ENCODE measurements at places on chromosomes 4 and X.
A peak's percentile ranks its signal among the peaks of the same experiment; 100 is the strongest.

DNA sequence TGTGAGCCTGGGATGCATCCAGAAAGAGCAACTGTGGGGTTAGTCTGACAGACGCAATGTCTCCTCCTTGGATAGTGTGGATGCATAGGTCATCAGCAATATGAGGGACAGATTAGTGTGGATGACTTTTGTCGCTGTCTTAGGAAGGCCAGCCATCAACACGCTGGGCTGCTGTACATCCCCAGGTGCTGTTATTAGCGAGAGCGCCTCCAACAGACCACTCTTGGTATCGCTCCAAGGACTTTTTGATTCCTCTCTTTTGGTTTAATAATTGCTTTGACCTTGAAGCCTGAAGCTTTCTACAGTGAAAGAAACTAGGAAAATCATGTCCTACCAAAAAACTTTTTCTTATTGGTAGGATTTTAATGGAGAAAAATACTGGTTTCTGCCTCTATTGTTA, 76.7 kb downstream of the TMEM131L start:
- DNase-seq, result no peak

GRCh38 chr4:77699731-77700210, 94.2 kb downstream of the CXCL13 start:
- peak; percentile 96 for DNase-seq

DNA sequence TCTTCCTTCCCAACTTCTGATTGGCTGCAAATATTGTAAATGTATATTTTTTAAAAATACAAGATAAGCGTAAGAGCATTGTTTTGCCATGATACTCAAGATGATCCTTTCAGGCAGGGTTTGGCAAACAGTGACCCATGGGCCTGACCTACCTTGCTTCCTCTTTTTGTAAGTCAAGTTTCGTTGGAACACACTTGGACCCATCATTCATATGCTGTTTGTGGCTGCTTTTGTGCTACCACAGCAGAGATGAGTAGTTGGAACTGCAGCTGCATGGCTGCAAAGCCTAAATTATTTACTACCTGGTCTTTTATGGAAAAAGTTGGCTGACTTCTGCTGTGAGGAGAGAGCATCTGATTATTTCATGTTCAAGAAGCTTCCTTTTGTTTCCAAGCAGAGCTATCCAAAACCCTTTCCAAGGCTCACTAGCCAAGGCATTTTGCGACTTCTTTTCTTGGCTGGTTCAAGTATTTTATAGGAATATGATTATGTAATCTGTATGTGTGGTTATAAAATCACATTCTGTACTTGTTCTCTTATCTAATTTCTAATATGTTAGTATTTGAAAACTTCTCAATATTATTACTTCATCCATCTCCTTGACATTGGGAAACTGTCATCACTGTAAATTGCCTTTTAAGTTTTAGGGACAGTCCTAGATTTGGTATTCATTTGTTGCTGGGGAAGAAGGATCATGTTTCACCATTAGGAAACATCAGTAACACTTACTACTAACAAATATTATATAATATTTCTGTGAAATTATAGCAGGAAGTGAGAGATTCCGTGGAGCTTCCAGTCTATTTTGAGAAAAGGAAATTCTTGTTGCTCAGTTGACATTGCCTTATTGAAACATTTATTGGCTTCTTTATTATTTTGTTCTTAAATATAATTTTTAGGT, 109.2 kb downstream of the ARHGAP10 start:
- DNase-seq, result no peak

DNA sequence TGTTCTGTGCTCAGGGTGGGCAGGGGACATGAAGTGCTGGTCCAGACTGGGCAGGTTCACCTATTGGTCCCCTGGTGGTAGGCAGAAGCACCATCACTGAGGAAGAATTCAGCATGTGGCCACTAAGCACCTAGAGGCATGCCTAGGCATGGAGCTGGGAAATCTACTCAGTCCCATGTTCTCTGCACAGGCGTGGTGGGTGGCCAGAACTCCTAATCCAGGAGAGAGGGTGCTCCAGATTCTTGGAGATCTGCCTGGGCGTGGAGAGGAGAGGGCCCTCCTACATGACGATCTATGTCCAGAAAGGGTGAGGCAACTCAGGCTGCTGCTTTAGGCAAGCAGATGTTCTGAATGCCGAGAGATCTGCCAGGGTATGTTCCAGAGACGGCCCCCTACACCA, 44.6 kb upstream of the MAGEC2 start:
- DNase-seq, result no peak

DNA sequence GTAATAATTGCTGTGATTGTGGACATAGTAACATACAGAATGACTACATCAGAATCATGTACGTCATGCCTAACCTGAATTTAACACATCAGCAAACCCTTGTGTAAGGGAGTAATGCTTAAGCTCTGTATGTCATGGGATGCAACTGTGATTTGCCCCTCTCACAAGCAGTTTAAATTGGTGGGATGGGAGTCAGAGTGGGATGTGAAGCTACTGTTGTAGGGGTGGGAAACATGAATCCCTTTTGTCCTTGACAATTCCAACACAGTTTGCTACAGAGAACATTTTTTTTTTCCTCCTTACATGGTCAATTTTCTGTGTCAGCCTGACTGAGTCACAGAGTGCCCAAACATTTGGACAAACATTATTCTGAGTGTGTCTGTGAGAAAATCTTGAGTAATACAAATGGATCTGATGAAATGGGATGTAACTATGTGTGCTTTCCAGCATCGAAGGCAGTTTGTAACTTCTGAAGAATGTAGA, 392.8 kb downstream of the GPM6A start:
- peak; percentile 94 for DNase-seq

DNA sequence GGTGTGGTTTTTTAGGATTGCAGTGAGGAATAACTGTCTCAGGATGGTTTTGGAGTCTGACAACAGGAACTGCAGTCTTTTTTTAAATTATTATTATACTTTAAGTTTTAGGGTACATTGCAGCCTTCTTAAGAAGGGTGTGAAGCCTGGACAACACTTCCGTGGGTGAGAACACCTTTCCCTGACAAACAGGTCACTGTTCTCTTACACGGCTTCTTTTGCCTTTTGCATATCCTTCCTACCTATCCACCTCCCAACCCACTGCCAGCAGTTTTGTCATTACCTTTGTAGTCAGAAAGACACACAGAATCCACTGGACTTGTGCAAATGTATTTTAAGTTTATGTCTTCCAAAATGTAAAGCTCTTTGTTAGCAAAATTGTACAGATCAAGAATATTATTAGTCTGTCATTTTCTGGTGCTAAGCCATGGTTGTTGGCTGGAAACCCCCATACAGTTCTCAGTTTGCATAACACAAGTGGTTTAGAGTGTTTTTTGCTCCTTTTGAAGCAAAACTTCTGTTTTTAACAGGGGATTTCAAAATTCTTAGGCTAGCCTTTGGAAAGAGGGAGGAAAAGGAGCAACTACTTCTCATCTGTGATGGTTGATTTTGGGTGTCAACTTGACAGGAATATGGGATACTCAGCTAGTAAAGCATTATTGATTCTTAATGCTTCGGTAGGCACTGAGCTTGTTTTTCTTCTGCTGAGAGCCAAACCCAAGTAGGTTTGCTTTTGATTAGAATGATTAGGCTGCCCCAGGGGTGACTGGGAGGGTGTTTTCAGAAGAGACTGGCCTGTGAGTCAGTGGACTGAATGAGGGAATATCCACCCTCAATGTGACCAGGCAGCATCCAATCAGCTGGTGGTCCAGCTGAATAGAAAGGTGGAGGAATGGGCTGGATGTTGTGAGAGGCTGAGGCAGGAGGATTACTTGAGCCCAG, 29.4 kb upstream of the KLHL2 start:
- no peak for DNase-seq

GRCh38 chrX:78831523-78831922, 84.0 kb downstream of the LPAR4 start:
- no peak for DNase-seq

DNA sequence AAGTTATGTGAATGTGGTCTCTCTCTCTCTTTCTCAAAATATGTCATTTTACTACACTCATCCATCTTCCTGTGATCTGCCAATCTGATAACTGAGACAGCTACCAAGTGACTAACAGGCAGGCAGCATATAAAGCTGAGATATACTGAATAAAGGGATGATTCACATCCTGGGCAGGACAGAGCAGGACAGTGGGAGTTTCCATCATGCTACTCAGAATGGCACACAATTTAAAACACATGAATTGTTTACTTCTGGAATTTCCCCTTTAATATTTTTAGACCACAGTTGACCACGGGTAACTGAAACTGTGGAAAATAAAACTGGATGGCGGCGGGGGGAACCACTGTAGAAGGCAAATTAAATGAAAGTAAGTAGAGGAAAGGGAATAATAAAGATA, 58.6 kb upstream of the DCTD start:
- peak; percentile 87 for DNase-seq

DNA sequence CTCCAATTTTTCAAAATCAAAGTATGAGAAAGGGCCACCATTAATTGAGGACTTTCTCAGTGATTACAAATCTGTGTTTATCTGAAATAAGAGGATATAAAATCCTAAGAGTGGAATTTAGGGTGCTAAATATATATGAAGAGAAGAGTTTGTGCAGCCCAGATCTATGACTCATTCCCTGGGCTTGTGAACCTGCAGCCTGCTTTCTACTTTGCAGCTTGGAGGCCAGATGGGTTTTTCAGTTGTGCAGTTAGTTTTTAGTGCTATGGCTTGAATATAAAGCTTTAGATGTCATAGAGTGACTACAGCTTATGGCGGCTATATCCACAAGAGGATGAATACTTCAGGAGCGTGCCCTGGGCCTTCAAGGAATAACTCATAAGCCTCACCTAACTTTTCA, 1391.1 kb downstream of the FSTL5 start:
- DNase-seq, result peak; percentile 21

Measured in LHCN-M2 (cell line).